GM12878 (cell line): ENCODE measurements at places on chromosomes 11 and 22. TPM values are rescaled to one million over a fixed set of nuclear protein-coding genes. Genes with fewer than 3 reads are reported as not detected.

Gene SCGB2A2
- total RNA-seq, result not detected in 2 replicates

DNA sequence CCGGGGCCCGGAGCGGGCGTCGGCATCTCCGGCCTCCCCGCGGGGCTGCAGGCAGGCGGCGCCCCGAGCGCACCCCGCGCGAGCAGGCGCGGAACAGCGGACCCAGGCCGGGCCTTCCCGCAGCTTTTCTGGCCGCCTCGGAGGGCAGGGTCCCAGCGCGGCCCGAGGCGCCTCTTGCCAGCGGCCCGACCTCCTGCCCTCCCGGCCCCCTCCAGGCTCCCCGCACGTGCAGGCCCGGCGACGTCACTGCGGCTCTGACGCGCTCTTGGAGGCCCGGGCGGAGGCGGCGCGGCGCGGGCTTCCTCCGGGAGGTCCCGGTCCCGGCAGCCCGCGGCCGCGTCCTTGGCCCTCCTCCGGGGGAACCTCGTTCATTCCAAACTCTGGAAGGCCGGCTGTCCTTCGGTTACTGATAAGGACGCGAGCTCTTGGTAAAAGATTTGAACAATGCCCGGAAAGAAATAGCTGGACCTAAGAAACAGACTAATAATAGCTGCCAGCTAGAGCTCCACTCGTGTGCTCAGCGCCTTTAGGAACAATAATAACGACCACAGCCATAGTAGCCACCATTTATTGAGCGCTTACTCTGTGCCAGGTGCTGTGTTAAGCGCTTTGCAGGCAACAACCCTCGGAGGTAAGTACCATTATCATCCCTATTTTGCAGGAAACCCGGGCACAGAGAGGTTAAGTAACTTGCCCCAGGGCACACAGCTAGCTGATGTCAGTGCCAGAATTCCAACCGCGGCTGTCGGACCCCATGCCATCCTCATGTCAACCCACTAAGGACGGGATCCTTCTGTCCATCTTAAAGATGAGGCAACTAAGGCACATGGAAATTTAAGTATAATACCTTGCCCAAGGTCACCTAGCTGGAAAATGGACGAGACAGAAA, 39.1 kb upstream of the CREB3L1 start:
- DNase-seq, result no peak

DNA sequence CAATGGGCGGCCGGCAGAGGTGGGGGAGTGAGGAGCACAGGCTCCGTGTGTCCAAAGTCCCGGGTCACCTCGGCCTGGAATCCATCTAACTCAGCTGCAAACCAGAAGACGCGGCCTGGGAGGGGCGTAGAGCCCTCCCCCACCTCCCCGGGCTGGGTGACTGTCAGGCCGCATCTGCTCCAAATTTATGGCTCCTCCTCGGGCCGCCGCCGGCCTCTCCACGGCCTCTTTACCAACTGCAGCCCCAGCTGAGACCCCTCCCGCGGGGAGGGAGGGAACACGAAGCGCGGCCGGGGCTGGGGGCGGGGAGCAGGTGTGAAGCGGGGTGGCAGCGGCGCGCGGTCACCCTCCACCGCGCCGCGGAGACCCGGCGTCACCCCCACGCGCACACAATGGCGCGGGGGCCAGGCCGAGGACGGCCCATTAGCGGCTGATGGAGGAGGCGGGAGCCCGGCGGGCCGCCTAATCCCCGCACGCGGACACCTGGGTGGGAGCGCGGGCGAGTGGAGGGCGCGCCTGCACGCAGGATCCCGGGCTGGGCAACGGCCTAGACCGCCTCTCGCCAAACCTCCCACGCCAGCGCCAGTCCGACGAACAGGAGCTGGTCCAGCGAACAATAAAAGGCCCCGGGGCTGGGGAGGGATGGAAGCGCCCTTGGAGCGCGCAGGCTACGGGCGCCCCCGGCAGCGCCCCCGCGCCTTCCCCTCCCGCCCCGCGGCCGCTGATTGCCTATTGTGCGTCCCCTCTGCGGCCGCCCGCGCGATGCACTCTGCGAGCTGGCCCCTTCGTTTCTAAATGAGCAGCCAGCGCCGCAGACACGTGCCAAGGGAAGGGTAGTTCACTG, 25.9 kb upstream of the ROBO3 start:
- DNase-seq, result no peak

Gene TSPAN32
- total RNA-seq, result not detected in 2 replicates

DNA sequence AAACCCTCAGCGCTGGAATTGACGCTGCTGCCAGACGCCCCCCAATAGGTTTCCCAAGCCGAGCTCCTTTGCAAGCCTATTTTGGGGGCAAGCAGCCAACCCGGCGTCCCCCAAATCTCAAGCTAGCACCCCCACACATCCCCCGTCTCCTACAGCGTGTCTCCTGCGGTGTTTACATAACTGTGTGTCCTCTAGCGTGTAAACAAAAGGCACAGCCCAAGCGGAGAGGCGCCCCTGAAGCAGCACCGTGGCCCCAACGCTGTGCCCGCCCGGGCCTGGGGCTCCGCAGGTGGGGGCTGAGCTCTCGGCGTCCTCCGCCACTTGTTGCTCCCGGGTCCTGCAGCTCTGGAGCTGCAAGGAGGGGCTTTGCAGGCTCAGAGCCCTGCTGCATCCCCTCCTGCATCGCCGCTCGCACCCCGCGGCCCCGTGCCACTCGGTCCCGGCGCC, 1.6 kb downstream of the CADM1 start:
- DNase-seq, result no peak

Gene TMEM86A
- not detected in 2 replicates for total RNA-seq
